ENCODE measurements at places on chromosomes 6 and 20.

GRCh38 chr6:97876711-97877110 lies 593.7 kb upstream of the MMS22L start:
- DNase-seq, result no peak

DNA sequence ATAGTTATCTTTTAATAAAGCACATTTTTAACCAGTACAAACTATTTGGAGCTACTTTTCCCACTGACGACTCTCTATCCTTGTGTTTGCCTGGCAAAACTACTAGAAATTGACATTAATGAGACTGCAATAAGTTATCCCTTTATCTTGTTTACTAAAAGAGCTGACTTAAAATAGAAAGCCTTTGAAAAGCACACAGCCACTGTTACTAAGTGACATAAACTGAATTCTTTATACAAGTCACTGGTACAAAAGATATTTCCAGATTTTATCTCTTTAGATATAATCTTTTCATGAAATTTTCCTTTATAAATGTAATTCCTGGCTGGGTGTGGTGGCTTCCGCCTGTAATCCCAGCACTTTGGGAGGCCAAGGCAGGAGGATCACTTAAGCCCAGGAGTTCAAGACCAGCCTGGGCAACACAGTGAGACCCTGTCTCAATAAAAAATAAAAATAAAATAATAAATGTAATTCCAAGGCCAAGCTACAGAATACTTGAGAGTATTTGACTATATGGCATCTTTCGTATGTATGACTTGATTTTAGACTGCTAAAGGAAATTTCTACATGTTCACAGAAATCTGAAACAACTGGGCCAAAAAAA lies 9.5 kb downstream of the MBOAT1 start:
- no peak for DNase-seq

DNA sequence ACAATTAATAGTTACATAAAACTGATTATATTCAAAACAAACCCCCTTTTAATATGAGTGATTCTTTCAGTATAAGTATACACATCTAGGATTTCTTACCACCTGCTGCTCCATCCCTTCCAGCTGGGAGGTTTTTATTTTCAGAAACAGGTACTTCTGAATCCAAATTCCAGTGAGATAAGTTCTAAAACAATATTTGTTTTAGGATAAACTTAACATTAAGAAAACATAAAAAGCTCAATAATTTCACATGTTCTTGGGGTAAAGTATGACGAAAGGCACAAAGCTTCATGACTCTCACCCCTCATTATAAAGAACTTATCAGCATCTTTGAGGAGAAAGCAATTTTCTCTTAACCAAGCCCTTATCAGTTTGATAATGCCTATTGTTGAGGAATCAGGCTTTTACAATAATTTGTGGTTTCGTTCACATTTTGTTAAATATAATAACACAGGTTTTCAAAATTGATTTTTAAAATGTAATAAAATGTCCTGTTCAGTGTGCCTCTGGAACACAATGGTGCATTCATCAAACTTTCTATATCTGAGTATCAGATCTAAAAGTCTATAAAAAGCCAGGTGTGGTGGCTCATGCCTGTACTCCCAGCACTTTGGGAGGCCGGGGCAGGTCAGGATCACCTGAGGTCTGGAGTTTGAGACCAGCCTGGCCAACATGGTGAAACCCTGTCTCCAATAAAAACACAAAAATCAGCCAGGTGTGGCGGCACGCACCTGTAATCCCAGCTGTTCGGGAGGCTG lies 4.3 kb downstream of the FAM217A start:
- DNase-seq, result no peak

GRCh38 chr6:25670793-25671513 lies 18.9 kb downstream of the SCGN start:
- DNase-seq, result no peak

DNA sequence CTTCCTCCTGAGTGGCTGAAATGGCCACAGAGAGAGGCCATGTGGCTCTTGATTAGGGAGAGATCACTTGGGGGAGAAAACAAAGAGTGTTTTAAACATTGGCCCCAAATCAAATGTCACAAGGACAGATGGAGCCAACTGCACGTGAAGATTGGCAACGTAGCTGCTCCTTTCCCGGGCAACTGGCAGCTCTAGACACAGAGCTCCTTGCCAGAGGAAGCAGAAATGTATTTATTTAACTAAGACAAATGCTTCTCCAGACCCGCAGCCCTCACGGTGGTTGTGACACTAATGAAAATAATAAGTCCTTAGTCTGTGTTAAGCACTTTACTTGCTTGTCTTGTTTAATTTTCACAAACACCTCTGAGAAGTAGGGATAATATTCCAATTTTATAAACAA lies 49.6 kb upstream of the DSN1 start:
- DNase-seq, result no peak

GRCh38 chr6:166497087-166497899 lies 89.2 kb downstream of the RAMACL start:
- DNase-seq, result no peak

GRCh38 chr6:162055365-162055764 lies 672.2 kb downstream of the PRKN start:
- DNase-seq, result no peak

DNA sequence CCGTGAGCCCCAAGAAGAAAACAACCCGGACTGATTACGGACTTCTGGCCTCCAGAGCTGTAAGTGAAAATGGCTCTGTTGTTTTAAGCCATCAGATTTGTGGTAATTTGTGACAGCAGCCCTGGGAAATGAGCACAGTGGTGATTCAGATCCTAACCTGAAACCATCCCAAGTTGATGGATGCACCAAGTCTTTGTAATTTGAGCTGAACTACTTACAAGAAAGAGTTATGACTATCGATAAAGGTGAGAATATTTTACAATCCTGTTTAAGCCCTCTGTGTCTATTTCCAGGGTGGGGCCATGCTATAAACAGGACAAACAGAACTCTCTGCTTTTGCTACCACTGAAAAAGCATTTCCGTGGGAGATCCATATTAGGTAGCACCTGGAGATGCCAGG lies 19.1 kb upstream of the RIN2 start:
- no peak for DNase-seq

DNA sequence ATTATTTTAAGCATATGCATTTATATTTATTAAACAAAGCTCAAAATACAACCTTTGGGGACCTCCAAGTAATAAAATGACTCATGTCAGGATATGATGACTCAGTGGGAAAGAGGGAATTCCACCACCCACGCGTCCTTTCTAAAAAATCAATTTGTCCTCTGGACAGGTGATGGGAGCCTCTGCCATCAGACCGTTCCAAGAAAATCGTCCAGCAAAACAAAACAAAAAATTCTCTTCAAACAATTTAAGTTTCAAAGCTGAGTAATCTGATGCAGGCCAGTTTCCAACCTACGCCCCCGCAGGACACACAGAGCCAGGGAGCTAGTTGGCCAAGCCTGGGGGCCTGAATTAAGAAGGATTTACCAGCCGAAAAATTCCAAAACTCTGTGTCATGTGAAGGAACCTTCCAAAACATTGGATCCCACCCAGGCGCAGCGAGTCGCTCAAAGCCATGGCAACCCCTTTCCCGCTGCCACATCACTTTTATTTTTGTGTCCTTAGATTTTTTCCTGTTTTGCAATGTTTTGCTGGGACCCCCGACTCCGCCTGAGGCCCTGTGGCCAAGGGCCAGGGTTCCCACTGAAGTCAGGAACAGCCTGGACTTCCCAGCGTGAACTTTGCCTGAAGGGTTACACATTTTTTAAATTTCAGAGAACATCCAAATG lies 95.3 kb downstream of the NFATC2 start:
- no peak for DNase-seq

Measured in stimulated activated naive CD4-positive, alpha-beta T cell (primary cell).